ENCODE measurements at places on chromosomes 7 and 10.
A peak's percentile ranks its signal among the peaks of the same experiment; 100 is the strongest.

DNA sequence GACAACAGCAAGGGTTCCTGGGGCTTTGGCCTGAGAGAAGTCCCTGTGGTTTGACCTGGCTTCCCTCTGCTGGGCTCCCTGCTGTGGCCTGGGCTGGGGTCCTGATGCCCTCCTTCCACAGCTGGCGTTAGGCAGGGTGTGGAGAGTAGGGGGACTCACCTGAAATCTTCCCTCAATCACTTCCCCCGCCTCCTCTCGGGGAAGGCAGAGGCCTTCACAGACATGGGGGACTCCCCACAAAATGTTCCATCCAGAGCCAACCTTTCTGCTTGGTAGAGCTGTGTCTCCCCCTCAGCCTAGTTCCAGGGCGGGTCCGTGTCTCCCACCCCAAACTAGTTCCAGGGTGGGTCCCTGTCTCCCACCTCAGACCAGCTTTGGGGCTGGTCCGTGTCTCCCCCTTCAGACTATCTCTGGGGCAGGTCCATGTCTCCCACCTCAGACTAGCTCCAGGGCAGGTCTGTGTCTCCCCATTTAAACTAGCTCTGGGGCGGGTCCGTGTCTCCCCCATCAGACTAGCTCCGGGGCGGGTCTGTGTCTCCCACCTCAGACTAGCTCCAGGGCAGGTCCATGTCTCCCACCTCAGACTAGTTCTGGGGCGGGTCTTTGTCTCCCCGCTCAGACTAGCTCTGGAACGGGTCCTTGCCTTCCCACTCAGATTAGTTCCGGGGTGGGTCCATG lies 2.2 kb downstream of the PVRIG start:
- peaks cover 5% of the 10 kb centered on the region for H3K4me1 ChIP-seq
- DNase-seq: no peak
- peak overlapping the region; percentile 57 for H3K27ac ChIP-seq
- H3K27me3 ChIP-seq: no peaks in the 10 kb centered on the region

DNA sequence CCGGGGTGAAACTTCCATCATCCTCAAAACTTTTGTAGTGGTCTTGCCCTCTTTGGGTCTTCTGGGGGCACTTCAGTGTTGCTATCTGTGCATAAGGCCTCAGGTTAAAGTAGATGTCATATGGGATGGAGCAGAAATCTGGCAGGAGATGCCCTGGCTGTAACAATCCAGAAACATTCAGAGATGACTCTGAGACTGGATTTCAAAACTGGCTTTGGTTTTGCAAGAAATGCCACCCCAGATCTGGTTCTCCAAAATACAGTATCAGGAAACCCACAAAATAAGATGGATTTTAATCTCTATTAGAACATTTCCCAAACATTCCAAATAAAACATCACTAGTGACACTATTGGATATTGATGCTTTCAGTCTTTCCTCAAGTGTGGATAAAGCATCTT lies 191.5 kb downstream of the REEP3 start:
- H3K4me1 ChIP-seq: peaks cover 38% of the 10 kb centered on the region
- H3K36me3 ChIP-seq: no peaks in the 10 kb centered on the region
- DNase-seq: no peak
- no peak overlapping the region for H3K4me3 ChIP-seq

DNA sequence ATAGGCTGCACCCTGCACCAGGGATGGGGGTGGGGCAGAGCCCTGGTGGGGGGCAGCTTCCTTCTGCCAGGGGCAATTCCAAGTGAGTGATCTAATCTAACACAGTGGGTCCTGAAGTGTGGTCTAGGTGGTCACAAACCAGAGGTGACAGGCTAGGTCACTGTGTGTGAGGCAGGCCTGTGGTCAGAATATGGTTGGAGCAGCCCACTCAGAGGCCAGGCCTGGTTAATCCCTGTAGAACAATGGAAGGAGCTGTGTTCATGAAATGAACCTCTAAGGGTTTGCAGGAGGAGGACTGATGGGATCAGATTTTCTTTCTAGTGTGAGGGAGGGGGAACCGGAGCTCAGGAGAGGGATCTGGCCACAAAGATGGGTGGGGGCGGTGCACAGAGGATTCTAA lies 10.0 kb upstream of the TSPAN14 start:
- H3K4me1 ChIP-seq: peaks cover 3% of the 10 kb centered on the region
- H3K27ac ChIP-seq: no peak overlapping the region
- H3K36me3 ChIP-seq: no peaks in the 10 kb centered on the region
- no peak for DNase-seq
- no peak overlapping the region for H3K4me3 ChIP-seq
- H3K27me3 ChIP-seq: no peaks in the 10 kb centered on the region

- no peak overlapping the region for H3K27ac ChIP-seq
- no peak overlapping the region for H3K4me3 ChIP-seq
- H3K36me3 ChIP-seq: no peaks in the 10 kb centered on the region
- DNase-seq: no peak
Observed at GRCh38 chr7:157757211-157757610, 420.4 kb downstream of the DNAJB6 start.

- H3K4me3 ChIP-seq: no peak overlapping the region
- H3K27me3 ChIP-seq: no peaks in the 10 kb centered on the region
- no peak overlapping the region for H3K27ac ChIP-seq
- H3K4me1 ChIP-seq: no peaks in the 10 kb centered on the region
Observed at GRCh38 chr10:84216834-84217233, 8.5 kb downstream of the LRIT2 start.

DNA sequence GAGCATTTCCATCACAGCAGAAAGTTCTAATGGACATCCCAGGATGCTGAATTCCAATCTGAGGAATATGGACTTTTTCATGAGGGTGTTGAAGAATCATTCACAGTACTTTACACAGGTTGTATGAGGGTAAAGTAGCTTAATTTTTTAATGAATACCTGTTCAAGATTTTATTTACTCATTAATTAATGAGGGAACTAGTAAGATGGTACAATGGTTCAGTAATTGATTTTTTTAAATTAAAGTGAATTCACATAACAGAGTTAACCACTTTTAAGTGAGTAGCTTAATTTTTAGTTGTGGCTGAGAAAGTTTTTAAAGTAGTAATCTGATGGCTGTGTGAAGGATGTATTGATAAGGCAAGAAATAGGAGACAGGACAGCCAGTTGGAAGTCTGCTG lies 266.5 kb downstream of the GFRA1 start:
- no peaks in the 10 kb centered on the region for H3K27me3 ChIP-seq
- no peak overlapping the region for H3K4me3 ChIP-seq
- H3K27ac ChIP-seq: no peak overlapping the region
- H3K36me3 ChIP-seq: no peaks in the 10 kb centered on the region

- no peak for DNase-seq
- H3K27me3 ChIP-seq: no peaks in the 10 kb centered on the region
- H3K36me3 ChIP-seq: no peaks in the 10 kb centered on the region
- H3K27ac ChIP-seq: no peak overlapping the region
Observed at GRCh38 chr10:112895292-112895691, 54.8 kb upstream of the TCF7L2 start.

DNA sequence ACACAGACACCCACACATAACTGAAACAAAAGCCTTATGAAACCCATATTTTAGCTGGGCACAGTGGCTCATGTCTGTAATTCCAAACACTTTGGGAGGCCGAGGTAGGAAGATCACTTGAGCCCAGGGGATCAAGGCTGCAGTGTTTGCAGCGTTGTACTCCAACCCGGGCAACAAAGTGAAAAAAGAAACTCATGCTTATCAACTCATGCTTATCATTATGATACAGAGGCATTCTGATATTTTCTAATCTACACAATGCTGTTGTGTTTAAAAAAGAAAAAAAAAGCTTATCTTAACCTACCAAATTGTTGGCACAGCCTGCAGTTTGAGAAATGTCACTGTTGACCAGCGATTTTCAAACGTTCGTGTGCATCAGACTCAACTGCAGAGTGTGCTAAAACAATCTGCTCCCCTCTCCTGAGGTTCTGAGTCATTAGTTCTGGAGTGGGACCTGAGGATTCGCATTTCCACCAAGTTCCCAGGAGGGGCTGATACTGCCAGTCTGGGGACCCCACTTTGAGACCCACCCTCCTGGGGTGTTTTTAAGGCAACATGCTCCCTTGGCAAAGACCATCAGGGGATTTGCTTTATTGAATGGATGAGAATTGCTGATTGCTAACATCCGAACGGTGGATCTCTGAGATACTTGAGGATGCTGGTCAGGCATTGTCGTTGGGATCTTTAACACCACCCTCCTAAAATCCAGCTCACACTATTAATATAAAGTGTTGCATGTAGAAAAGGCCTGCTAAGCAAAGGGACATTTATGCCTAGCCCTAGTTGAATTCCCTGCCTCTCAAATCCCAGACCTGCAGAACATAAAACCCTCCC lies 16.2 kb downstream of the CHST3 start:
- no peak overlapping the region for H3K4me3 ChIP-seq
- H3K4me1 ChIP-seq: peaks cover 100% of the 10 kb centered on the region
- H3K27ac ChIP-seq: peak overlapping the region; percentile 89
